Muscle of leg (tissue), 16 donors: ENCODE measurements at places on chromosomes 3 and 15.
A peak's percentile ranks its signal among the peaks of the same experiment; 100 is the strongest.

DNA sequence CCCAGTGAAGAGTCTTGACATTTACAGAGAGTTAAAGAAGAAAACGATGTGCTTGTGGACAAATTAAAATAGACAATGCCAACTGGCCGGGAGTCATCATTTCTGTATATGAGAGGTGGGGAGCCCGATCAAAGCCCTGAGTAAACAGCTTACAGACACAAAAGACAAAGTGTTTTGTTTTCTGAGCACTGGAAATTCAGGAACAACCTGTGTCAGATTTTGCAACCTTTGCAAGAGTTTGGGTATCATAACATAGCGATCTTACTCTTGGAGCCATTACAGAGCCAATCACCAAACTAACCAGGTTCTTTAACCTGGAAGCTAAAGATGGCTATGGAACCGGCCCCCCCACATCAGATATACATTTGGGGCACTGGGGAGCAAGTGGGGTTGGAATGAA is 101.9 kb upstream of the LRIG1 start:
- no peak for DNase-seq

DNA sequence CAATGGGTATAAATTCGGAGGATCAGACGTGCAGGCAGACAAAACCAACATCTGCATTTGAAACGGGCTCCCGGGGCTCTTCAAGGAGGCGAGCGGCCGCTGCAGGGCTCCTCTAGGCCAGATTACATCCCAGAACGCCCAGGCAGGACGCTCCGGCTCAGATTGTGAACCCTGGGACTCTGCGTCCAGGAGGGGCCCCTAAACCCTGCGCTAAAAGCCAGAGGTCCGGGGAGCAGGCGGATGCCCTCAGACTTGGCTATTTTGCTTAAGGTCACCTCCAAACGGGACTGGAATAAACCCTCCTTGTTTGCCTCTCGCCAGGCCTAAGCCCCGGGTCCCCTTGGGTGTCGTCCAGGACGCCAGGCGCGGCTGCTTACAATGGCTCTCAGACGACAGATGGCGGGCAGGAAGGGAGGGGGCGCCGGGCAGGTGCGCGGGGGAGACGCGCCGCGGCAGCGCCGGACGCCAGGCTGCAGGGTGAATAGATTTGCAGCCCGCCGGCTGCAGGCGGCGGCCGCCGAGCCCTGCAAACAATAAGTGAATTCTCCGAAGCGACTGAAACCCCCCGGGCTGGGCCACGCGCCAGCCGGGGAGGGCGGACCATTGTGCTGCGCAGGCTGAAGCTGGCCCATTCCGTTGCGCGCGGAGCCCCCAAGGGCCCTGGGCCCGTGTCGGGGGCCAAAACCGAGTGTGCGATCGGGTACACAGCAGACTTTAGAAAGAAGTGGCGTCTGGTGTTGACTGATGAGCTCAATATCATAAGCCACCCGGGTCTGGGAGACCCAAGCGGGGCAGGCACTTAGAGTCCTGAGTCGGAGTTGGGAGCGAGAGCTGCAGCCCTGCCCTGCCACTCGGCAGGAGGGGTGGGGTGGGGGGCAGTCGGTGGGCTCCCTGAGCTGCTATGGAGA is 32.3 kb upstream of the AMOTL2 start:
- DNase-seq: peak; percentile 88

DNA sequence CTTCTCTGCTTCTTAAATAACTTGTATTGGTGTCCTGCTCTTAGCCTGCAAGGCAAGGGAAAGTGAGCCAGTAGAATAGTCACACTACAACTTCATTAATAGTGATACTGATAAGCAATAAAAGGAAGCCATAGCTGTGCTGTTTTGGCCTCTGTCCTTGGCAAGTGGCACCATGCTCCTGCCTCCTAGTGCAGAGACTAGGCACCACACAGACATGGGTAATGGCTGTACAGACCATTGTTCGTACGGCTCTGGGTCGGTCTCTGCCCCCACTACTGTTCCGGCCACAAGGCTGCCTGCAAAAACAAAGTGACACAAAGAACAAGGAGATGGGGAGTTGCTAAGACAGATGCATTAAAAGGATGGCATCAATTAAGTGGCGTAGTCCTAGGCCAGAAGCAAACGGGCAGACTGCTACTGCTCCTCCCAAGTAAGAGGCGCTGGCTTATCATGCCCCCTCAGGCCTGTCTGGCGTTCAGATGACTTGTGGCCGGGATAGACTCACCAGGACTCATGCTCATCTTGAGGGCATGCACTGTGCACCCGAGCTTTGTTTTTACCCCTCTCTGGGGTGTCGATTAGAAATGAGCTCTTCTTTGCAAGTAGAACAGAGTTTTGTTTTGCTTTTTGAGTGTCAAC is 75.6 kb downstream of the TRAK1 start:
- no peak for DNase-seq

DNA sequence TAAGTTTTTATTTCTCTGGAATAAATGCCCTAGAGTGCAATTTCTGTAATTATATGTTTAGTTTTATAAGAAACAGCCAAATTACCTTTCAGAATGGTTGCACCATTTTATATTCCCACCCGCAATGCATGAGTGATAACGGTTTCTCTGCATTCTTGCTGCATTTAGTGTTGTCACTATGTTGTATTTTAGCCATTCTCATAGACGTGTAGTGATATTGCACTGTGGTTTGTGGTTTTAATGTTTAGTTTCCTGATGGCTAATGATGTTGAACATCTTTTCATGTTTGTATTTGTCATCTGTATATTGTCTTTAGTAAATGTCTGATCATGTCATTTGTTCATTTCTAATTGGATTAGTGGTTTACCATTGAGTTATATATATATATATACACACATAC is 73.0 kb upstream of the GOLIM4 start:
- no peak for DNase-seq

DNA sequence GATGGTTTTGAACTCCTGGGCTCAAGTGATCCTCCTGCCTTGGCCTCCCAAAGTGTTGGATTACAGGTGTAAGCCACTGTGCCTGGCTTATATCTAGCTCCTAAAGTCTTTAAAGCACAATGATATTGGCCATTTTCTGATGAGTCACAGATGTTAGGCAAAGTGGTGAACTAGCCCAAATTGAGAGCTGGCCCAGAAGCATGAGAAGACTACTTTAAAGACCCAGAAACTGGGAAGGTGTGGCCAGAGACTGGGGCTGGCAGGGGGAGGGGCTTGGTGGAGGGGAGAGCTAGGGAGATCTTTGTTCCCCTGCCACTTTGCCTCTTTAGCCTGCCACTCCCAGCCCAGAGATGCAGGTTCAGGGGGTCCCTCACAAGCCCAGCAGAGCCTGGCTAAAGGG is 21.6 kb downstream of the CHRNA3 start:
- DNase-seq: no peak

DNA sequence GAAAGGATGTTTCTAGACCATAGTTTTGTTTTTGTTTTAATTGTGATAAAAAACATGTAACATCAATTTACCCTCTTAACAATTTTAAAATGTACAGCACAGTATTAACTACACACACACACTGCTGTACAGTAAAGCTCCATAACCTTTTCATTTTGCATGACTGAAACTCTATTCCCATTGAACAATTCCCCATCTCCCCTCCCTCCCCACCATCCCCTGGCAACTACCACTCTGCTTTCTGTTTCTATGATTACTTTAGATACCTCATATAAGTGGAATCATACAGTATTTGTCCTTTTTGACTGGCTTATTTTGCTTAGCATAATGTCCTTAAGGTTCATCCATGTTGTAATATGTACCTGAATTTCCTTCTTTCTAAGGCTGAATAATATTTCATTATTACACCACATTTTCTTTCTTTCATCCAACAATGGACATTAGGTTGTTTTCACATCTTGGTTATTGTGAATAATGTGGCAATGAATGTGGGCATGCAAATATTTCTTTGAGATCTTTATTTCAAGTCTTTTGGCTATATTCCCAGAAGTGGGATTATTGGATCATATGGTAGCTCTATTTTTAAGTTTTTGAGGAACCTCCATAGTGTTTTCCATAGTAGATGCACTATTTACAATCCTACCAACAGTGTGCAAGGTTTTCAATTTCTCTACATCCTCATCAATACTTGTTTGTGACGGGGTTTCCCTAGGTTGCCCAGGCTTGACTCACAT is 10.7 kb downstream of the CHST14 start:
- DNase-seq: no peak

DNA sequence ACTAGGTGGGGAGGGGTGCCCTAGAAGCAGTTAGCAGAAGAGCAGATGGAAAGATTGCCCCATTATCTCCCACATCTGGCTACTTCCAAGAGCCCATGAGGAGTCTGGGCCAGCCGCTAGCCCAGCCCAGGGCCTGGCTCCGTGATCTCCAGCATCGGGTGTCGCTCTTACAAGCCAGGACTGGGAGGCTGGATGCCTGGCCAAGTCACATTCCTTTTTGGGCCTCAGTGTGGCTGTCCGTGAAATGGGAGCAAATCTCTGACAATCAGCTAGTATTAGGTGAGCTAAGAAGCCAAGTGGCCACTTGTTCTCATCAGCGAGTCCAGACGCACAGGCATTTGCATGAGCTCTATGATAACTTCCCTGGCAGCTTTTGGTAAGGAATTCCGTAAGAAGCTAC is 23.3 kb upstream of the DOCK3 start:
- DNase-seq: no peak

DNA sequence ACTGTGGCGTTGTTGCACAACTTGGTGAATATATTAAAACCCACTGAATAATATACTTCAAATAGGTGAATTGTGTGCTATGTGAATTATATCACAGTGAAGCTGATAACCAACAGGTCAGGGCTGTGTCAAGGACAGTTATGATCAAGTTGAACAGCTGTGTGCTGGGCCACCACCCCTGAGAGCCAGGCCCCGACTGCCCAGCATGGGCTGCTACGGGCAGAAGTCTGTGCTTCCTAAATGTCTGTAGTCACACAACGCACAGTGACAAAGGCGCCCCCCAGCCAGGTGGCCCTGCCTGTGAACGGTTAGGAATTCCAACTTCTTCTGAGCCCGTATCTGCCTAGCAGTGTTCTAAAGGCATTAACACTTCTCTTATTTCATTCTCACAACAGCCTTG is 32.8 kb downstream of the TKT start:
- DNase-seq: no peak

- peak; percentile 60 for DNase-seq
Measured at GRCh38 chr3:186162221-186162620, 53.3 kb upstream of the ETV5 start.

- peak; percentile 5 for DNase-seq
Measured at GRCh38 chr15:52649686-52650085, 29.5 kb downstream of the ATOSA start.

GRCh38 chr3:125266971-125267370 is 54.4 kb upstream of the SLC12A8 start:
- no peak for DNase-seq

- no peak for DNase-seq
Measured at GRCh38 chr15:58517682-58518525, 86.1 kb downstream of the LIPC start.

GRCh38 chr15:99729920-99730319 is 3.3 kb downstream of the LYSMD4 start:
- peak; percentile 77 for DNase-seq

DNA sequence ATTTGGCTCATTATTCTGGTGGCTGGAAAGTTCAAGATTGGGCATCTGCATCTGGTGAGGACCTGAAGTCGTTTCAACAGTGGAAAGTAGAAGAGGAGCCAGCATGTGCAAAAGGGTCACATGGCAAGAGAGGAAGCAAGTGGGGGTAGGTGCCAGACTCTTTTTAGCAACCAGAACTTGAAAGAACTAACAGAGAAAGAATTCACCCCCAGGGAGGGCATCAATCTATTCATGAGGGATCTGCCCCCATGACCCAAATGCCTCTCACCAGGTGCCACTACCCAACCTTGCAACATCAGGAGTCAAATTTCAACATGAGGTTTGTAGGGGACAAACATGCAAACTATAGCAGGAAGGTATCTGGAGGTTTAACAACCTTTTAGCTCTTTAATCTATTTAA is 10.3 kb upstream of the RYK start:
- DNase-seq: no peak
